Activated CD4-positive, alpha-beta T cell treated with anti-CD3 and anti-CD28 coated beads for 36 hours (primary cell): ENCODE measurements at places on chromosomes 2 and 18.

DNA sequence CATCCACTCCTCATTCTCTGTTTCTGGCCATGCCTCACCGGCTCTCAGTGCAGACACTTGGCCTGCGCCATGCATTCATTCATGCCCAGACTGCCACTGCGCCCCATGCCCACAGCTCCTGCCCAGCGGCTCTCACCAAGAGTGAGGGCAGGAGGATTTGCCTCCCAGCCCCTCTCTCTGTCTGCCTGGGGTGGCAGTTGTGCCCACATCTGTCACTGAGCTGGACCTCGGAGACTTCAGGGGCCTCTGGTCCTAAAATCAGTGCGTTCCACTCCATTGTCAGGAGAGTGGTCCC, 75.1 kb downstream of the CIB4 start:
- no peak for DNase-seq

DNA sequence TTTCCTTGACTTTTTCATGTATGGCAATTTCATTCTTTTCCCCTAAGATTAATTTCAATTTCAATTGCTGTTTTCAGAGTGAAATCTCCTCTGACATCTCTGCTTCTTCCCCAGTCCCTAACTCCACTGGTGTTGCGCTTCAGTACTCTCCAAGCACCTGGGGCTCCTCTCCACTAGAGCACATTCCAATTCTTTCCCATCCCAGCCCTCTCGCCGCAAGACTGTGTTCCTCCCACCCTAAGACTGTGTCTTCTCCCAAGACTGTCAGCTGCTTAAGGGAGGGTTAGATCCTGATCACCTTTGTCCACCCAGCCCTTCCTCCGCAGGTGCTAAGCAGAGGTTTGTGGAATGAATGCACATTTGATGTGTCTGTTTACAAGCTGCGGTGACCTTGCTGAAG, 255.7 kb upstream of the CCDC68 start:
- DNase-seq = no peak

DNA sequence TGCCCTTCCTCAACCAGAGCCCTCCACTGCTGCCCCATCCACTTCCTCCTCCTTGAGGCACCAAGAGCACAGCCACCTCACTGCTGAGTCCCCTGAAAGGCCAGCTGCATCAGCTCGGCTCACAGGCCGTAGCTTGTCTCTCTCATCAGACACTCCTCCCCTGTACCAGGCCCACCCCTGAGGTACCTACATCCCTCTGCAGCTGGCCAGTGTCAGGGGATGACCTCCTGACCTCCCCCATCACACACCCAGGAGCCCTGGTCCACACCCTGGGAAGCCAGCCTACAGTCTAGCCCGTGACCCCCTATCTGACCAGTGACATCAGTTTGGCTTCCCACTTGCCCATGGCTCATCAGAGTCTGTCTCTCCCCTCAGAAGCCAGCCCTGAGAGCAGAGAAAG, 205.6 kb downstream of the TNS1 start:
- no peak for DNase-seq

GRCh38 chr2:106565599-106565998, 78.4 kb downstream of the CD8B2 start:
- DNase-seq = no peak

GRCh38 chr2:15842758-15843666, 97.3 kb upstream of the MYCN start:
- no peak for DNase-seq

- no peak for DNase-seq
These were observed 15.3 kb downstream of the CNDP1 start for GRCh38 chr18:74549591-74550104.

GRCh38 chr18:681985-682384, 24.5 kb downstream of the TYMS start:
- DNase-seq = peak; percentile 76

GRCh38 chr2:85420536-85421259, 2.2 kb downstream of the SH2D6 start:
- DNase-seq = peak; percentile 95

GRCh38 chr2:150710916-150711315, 223.4 kb upstream of the RND3 start:
- no peak for DNase-seq

- DNase-seq = no peak
These were observed 6.2 kb downstream of the RAMP1 start for GRCh38 chr2:237865623-237866041.

DNA sequence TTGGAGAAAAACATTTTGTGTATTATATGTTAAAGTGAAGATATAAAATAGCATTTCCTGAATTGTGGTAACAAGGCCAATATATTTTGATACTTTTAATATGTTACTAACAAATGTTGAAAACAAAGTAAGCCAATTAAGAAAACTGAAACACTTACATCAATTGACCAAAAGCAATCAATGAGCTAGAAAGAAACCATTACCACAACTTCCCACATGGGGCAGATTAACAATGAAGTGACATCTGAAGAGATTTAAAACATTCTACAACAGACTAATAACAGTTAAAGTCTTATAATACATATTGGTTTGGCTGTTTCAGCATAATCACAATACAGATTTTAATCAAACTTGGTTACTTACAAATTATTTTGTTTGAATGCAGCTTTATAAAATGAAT, 282.4 kb upstream of the NETO1 start:
- DNase-seq = no peak

- DNase-seq = peak; percentile 65
These were observed 891 bp upstream of the KHK start for GRCh38 chr2:27085673-27086089.

DNA sequence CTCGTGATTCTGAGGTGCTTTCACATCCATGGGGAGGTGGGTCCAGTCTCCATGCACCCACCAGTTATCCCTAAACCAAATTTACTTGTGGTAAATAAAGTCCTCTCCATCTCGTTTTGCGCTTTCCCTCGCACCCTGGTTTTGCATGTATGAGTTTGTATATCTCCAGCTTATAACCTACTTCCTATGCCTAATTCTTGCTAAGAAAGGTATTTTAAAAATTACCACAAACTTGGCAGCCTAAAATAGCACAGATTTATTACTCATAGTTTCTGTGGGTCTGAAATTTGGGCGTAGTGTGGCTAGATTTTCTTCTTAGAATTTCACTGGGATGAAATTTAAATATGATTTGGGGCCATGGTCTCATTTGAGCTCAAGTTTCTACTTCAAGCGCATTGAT, 511.5 kb downstream of the NYAP2 start:
- no peak for DNase-seq

DNA sequence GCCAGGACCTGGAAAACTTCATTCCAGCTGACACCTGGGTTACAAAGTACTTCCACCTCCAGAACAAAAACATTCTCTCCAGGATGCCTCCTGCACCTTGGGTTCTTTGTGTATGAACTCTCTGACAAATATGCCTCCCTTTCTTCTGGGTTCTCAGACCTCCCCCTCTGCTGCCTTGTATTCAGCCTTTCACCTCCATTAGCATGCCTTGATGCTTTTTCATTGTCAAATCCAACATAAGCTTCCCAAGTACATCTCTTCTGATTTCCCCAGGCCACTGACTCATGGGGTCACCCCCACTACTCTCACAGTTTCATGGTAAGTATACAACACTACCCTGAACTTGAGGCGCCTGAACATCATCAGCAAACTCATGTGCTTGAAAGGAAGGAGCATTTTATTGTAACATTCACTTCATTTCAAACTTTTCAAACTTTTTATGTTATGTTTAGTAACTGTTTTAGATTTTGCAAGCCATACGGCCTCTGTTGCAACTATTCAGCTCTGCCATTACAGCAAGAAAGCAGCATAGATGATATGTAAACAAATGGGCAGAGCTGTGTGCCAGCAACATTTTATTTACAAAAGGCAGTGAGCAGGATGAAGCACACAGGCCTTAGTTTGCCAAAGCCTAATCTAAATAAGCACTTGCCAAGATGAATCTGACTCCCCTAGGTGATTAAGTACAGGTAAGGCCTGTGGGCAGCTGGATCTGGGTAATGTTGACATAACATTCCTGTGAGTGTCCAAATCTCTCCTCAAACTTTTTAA, 32.5 kb upstream of the MRPS9 start:
- no peak for DNase-seq

DNA sequence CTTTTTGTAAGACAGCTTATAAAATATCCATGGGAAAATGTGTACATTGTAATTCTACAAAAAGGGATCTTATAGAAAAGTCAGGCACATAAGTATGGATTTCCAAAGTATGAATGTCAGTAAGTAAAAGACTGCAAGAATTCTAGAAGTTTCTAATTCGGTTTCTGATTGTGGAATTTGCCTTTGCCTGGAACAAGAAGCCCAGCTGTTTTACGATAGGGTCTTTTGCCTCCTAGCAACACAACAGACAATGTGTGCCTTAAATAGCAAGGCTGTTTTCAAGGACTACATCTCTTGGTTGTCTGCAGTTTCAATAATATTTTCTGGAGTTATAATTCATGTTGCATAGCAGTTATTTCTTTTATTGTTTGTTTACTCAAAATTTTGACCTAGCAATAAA, 312.9 kb downstream of the MTX2 start:
- no peak for DNase-seq

DNA sequence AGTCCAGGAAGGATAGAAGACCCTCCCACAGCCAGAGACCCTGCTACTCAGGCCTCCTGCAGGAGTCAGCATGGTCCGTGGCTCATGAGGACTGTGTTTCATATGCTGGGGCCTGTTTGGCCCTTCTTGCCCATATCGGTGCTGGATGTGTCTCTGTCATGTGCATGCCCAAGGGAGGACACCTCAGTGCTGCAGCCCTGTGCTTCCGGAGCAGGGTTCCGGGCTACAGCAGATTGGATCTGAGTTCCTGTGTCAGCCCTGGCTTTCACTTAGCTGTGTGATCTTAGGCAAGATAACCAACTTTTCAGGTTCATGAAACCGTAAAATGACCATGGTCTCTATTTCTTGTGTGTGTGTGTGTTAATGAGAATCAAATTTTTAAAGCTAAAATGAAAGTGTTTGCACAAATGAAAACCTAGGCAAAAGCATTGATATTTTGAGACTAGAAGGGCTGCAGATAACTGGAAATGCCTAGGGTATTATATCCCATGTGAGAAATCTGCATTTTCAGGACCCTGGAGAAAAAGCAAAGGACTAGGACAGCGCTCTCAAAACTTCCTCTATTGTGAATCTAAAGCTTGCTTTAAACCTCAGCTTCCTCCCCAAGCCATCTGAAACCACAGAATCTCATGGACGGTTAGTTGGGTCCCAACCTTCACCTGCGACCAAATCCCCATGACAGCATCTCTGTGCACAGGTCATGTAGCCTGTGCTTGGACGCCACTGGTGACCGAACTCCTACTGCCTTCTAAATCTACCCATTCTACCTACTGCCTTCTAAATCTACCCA, 58.8 kb upstream of the CAPN13 start:
- DNase-seq = no peak
